Activated gamma-delta T cell treated with Interleukin-2 at 50 U/mL for 16 hours (primary cell): ENCODE measurements at places on chromosomes 7 and 10.

DNA sequence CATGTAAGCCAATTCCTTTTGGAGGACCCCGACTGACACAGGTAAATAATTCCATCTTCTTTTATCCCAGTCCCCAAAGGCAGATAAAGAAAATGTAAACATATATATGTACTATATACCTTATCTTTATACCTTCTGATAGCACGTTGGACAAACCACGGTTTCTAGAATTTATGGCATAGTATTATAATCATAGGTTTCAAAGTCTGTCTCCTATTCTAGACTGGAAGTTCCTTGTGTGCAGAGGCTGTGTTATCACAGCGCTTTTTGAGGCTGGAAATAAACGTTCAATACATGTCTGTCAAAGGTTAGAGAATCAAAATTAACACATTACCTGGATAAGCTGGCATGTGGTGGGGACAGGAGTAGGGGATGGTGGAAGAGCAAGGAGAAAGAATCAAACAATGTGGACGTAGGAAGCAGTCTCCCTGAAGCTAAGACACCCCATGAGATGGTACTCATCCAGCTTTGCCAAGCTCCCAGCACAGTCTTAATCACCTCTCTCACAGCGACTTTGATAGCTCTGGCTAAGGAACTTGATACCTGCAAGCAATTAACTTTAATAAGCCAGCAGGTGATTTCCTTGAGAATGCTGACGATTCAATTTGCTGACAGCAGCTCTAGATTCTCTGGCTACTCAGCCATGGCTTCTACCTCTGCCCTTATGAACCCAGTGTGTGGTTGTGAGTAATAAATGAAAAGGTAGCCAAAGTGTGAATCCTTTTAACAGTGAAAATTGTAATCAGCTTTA lies 208.4 kb upstream of the LRRTM3 start:
- DNase-seq = no peak

DNA sequence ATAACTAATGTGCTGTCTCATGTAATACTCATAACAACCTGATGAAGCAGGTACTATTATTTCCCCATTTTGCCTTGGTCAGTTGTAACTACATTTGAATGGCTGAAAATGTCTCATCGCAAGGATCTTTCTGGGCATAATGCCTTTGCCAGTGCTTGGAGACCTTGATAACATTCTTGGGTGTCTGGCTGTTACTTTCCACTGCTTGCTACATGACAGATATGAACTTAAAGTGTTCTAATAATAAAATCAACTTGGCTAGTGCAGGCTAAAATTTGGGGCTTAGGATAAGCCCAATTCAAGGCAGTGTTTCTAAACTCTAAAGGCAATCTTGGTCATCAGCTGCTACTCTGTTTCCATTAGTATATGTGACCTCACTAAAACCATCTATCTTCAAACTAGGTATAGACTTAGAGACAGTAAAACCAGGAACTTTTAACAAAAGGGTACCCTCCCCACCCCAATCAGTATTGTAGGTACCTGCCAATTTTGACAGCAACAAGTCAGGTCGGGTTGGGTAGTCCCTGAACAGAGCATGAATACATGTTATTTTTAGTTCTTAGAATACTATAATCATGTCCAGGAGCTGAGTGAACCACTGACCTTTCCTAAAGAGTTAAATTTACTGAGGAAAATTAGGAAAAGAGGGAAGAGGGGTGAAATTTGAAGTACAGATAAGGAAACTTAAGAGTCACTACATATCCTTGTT lies 68.2 kb upstream of the AHR start:
- DNase-seq = no peak

DNA sequence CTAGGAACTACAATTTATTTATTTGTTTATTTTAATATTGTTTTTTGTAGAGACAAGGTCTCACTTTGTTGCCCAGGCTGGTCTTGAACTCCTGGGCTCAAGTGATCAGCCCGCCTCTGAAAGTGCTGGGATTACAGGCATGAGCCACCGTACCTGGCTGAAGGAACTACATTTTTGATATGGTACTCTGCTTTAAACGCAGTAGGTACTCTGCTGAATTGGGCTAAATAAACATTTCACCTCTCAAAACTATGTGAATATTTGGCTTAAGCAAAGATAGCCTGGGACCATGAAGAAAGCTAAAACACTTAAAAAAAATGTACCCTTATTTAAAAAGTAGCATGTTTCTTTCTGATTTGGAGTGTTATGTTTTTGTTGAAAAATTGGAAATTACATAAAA lies 138.2 kb downstream of the ADK start:
- no peak for DNase-seq

DNA sequence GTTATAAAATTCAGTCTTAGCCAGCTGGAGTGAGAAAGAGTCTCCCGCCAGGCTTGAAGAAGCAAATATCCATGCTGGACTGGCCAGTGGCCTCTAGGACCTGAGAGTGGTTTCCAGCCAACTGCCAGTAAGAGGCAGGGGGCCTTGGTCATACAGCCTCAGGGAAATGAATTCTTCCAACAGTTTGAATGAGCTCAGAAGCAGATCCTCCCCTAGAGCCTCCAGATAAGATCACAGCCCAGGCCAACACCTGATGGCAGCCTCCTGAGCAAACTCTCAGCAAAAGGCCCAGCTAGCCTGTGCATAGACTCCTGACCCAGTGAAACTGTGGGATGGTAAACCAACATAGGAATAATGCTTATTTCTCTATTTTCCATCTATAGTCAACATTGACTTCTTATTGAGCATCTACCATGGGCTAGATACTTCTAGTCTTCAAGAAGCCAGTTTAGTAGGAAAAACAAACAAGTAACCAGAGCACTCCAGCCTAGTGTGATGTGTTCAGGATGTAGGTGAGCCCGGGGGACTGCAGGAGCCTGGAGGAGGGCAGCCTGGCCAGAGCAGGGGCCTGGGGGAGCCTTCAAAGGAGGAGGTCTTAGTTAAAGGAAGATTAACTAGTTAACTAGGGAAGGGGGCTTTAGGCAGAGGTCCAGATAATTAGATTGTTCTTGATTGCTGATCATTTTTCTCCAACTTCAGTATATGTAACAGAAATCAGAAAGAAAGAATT lies 115.4 kb upstream of the ADO start:
- DNase-seq = no peak

DNA sequence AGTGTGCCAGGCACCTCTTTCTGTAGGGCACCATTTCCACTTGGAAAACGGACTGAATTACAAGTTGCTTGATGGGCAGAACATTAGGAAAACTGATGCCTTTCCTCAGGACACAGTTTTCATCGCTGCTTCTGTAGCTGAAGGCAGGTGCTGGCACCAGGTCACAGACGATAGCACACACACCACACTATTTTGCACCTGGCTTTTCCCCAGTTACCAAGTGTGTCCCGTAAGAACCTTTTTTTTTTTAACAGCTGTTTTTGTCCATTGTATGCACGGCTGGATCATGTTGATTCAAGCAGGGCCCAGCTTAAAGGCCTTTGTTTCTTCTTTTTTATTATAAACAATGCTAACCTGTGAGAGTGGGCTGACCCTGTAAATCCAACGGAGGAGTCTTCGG lies 1.3 kb upstream of the GET4 start:
- DNase-seq = no peak

DNA sequence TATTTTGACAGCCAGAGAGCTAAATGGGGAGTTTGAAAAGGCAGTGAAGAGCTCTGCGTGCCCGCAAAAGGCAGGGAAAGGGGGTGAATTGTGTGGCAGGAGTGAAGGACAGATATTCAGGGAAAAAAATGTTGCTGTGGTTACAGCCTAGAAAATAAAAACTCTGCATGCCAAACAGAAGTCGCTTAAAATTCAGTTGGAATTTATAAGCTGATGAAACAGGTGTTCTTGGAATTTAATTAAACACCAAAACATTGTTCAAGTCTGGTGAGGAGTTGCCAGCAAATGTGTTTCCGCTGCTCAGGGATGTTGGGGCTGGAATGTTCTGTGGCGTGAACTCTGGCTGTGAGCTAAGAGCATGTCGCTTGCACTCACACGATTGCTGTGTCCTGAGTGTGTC lies 169.3 kb downstream of the ADRA2A start:
- DNase-seq = no peak

DNA sequence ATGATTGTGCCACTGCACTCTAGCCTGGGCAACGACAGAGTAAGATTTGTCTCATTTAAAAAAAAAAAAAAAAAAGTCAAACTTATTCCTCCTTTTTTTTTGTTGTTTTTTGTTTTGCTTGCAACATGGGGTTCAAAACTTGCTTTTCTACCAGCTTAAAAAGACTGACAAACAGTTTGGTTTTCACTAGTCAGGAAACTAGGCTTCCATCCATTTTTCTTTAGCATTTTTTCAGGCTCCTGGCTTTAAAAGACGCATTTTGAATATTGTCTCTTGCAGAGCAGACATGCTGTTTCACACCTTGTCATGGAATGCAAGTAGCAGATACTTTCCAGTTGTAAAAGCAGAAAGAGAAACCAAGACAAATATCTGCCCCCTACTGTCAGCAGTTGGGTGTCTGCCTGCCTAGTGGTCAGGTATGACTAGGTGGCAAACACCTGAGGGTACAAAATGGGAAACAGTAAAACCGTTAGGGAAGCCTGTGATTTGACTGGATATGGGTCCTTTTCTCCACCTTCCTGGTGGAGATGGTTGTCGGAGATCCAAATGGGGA lies 139.9 kb downstream of the CCDC71L start:
- DNase-seq = no peak

DNA sequence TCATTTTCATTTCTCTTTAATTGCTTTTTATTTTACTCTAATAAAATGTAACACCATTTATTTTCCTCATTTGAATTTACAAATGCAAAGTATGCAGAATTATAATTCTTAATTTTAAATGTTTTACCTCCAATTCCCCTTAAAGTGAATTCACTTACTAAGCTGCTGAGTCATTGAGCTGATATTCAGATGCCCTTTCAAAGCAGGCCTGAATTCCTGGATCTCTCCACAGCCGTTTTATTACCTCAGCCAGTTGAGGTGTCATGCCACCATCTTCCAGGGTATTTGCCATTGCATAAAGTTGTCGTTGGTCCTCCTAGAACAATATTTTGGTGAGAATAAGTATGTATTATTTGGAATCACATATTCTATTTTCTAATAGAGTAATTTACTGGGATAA lies 33.2 kb downstream of the GNAT3 start:
- DNase-seq = no peak

GRCh38 chr7:37050801-37051200 lies 326.5 kb upstream of the AOAH start:
- DNase-seq = no peak

GRCh38 chr7:116316838-116317628 lies 106.7 kb downstream of the TES start:
- DNase-seq = no peak

GRCh38 chr7:74182453-74183090 lies 8.4 kb downstream of the EIF4H start:
- DNase-seq = no peak

DNA sequence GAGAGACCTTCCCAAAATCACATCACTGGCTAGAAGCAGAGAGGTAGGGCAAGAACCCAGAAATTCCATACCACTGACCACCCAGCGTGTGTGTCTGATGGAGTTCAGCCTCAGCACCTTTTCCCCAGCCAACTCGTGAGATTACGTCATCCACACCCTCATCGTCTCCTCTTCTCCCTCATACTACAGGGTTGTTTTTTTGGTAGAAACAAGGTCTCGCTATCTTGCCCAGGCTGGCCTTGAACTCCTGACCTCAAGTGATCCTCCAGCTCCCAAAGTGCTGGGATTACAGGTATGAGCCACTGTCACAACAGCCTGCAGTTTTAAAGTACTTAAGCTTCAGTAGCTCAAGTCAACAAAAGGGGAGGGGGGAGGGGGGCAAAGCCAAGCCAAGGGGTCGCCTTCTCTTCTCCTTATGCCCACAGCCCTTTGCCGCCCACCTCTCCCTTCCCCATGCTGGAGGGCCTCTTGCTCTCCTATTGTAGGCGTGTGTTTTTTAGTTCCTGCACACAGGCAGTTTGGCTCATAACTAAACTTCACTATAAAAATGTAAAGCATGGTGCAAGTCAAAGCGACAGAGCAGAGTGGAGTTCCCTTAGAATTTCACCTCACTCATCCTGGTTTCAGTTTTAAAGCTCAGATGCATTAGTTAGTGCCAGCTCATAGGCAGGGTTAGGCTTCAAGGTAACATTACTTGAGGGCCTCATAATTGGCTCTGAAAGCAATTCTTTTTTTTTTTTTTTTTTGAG lies 5.2 kb upstream of the PRDX3 start:
- DNase-seq = no peak

GRCh38 chr10:129288999-129289584 lies 177.9 kb upstream of the MGMT start:
- DNase-seq = no peak

DNA sequence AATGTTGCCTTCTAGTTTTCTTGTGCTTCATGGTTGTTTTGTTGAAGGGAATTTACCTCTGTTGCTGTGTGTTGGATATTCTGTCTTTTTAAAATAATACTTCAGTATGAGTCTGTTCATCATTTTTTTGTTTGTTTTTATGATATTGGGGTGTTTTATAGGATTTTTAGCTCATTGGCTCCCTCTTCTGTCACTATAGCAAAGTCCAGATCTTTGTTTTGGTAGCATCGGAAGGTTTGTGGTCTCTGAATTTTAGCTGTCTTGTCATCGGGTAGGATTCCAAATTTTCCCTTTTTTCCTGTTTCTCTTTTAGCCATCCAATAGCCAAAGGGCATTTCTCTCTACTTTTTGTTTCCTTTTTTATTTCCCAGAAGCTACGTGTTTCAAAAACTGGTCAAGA lies 91.4 kb downstream of the EXOC4 start:
- DNase-seq = no peak

DNA sequence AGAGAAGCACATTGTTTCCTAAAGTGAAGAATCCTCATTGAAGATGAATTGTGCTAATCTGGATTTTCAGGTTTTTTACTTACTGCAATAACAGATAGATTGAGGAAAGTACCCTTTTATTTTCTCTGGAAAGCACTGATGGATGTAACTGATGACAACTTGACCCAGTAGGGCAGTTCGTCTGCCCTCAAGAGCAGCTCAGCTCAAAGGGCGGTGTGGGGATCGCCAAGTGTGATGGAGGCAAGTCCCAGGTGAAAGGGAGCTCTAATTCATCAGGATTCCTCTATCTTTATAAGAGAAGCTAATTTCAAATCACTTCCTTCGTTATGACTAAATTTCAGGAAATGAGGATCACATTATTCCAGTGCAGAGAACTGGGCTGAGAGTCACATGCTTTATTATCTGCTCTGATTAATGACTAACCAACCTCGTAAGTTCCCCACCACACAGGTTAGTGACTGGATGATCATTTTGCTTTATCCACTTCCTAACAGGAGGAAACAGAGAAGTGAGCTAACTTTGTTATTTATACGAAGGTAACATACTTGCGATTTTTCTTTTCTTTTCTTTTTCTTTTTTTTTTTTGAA lies 98.8 kb downstream of the PFKFB3 start:
- DNase-seq = no peak

GRCh38 chr10:69086001-69086509 lies 1.8 kb upstream of the SRGN start:
- DNase-seq = no peak
